ENCODE measurements at places on chromosomes 4 and X.

DNA sequence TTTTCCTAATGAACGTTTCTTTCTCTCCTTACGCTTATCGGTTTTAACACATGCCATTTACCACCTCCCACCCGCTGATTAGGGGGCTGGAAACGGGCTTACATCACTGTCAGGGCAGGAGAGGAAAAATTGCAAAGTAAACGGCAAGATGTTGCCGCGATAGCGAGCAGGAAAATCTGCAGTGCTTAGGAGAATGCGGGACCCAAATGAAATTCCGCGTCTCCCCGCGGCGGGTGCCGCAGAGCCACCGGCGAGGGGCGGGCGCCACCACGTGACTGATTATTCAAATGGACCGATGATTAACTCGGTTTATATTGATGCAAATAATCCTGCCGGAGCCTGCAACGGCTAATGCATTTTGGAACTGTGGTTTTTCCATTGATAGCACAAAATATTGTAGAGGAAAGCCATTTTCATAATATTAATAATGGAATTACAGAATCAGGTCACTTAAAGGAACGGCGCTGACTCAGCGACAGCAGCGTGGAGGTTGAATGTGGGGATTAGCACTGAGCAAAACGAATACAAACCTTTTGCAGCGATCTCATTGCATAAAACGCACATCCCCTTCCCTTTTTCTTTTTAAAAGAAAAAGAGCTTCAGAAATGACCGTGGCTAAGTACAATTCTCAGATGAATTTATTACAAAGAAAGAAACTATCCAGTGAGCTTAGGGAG is 224.2 kb downstream of the STIM2 start:
- no peak for DNase-seq

- no peak for DNase-seq
Measured at GRCh38 chr4:162871990-162872389, 294.7 kb downstream of the NAF1 start.

DNA sequence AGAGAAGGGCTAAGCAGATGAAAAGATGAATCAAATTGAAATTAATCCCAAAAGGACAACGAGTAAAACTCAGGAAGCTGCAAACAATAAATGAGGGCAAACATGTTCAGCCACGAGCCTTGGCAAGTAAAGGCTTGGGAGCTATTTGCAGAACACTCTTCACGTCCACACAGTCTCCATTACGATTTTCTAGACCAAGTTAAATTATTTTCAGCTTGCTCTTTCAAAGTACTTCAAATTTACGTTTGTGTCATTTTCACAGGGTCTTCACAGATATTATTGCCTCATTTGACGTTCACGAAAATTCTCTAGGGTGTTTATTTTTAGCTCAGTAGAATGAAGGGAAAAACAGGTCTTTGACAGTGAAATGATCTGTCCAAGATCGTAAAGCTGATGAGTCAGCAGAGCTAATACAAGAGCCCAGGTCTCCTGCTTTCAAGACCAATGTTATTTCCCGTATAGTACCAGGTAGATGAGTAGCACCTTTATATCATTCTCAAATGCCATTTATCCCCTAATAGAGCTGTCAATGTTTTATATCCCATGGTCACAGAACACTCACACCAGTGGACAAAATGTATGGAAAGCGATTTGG is 20.9 kb downstream of the KLB start:
- DNase-seq, result no peak

- DNase-seq, result no peak
Measured at GRCh38 chr4:167544391-167544790, 310.1 kb upstream of the SPOCK3 start.

DNA sequence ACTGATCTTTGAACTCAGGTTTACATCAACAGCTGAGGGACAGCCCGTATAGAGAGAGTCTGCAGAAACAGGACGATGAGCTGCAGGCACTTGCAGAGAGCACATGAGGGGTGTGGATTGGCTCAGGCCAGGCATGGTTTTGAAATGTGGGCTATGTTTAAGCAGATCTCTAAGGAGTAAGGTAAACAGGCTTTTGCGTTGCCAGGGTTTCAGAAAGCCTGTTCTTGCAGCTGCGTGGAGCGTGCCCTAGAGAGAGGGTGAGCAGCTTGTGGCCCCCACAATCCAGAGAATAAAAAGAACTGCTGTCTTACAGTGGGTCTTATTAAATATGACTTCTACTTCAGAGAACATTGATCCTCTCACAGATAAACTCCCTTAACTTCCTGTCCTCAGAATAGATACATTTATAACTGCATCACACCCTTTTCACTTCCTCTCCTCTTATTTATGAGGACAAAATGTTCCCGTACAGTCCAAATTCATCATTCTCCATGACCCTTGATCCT is 64.1 kb downstream of the TMA16 start:
- no peak for DNase-seq

GRCh38 chrX:644304-645281 is 14.0 kb downstream of the SHOX start:
- no peak for DNase-seq

DNA sequence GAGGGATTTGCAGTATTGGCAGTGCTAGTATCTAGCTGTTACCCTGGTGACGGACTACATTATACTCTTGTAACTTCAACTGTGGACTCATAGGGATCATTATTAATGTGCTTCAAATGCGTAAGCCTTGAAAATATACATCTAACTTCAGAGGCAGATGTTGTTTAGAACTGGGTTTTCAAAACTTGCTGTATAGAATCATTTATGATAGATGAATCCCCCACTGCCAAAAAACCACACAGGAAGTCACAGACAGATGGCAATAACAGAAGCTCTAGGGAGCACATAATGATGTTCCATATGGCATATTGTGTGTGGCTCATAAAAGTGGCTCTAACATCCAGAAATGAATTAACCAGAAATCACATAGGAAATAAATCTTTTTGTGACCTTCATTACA is 62.3 kb upstream of the RELL1 start:
- peak; percentile 93 for DNase-seq

- DNase-seq, result peak; percentile 3
Measured at GRCh38 chr4:136329042-136329662, 1203.1 kb downstream of the PCDH18 start.

GRCh38 chrX:133796282-133796681 is 189.1 kb downstream of the GPC3 start:
- DNase-seq, result no peak

DNA sequence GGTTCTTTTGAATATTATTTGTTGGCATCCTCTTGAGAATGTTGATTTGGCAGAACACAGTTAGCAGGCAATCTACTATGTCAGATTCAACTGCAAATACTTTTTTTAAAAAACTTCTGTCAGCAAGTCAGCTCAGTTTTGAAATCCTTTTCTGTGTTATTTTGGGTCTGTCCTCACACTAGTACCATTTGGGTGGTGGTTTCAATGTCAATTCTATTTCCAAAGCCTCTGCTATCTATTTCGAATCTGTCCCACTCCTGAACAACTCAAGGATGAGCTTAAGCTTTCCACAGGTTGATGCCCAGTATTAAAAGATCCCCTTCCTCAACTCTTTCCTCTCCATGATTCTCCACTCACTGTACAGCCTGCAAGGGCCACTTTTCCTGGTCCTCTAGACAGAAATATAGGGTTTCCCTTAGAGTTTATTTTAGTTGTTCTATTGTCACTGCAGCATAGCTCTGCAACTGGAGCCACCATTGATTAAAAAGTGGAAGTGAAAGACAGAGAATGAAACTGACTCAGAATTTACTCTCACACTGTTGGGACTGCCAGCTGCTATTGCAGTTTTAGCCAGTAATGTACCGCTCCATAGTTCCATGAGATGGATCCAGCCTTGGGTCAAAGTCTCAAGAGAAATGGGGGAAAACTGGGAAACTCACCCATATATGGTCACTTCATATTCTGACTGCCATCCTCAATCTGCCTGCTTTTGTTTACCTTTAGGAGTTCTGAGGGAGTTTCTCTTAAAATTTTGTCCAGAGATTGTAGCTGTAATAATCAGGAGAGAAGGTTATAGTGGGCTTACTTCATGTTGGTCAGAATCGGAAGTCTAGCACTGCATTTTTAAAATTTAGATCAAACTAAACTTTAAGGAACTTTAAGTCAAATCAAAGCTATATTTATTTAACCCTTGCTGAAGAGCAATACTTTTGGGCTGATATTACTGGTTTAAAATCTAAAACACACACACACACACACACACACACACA is 14.6 kb downstream of the HDX start:
- DNase-seq, result no peak

DNA sequence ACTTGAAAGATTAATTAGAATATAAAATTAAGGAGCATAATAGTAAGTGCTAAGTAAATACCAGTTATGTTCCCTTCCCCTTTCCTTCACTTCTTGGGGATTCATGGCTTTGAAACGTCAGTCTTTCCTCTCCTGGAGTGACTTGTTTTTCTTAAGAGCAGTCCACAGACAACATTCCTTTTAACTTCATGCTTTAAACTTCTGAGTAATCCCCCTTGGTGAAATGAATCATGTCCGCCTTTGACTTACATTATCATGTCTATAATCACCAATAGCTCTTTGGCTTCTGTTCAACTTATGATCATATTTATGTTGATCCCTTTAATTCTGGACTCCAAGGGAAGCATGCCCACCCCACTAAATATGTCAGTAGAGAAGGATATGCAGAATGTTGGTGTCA is 1012.1 kb upstream of the SLIT2 start:
- no peak for DNase-seq

GRCh38 chr4:94635177-94635576 is 122.6 kb upstream of the BMPR1B start:
- no peak for DNase-seq

DNA sequence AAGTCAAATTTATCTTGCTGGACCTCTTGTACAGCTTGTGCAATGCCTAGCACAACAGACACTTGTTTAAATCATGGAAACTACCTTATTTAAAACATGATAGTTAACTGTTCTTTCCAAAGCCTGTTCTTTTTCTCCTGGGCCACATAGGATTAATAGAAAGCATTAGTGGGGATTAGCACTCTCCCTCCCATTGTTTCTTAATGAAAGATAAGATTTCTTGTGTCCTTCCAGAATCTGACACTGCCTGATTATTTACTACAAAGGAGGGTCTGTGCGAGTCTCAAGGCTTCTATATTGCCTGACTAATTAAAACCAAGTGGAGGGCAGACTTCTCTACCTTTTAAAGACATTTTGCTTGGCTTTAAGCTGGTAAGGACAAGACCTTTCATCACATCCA is 8.5 kb upstream of the ELMOD2 start:
- DNase-seq, result no peak

DNA sequence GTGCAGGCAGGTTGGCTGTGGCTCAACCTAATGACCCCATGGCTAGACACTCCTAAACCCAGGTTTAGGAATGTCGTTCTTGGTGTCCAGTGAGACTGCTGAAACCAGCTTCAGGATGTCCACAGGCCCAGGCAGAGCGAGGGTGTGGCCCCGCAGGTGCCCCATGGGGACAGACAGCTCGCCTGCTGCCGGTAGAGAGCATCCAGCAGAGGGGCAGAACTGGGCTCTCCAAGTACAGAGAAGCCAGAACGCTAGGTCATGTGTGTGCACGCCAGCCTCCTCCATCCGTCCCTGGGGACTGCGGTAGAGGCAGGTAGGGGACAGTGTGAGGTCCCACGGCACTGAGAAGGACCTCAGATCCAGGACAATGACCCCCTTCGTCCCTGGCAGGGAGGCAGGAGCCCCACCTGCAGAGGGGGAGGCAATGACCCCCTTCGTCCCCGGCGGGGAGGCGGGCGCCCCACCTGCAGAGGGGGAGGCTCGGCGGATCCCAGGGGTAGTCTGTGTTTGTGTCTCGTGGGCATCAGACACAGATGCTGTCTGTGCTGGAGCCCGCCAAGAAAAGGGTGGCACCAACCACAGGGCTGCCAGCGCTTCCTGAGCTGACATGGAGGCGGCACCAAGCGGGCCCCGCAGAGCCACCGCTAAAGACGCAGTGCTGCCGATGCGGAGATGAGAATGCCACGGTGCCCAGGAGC is 118.4 kb downstream of the FAM53A start:
- DNase-seq, result no peak

GRCh38 chrX:39828971-39829370 is 268.8 kb downstream of the BCOR start:
- no peak for DNase-seq

GRCh38 chrX:117919755-117920154 is 196.9 kb downstream of the KLHL13 start:
- DNase-seq, result no peak

DNA sequence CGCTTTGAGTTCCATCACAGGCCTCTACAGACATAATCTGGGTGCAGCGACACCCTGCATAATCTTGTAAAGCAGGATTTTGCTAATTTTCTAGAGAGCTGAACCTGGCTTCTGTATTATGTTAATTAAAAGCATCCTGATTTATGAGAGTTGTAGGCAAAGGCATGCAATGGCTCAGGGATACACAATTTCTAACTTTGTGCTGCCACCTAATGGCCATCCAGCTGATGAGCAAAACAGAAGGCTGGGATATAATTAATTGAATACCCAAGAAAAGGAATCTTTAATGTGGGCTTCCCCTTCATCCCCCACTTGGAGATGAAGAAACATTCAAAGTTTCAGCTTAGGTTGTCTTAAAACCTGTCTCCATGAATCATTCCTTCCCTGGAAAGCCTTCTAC is 78.1 kb downstream of the BMP15 start:
- DNase-seq, result no peak

DNA sequence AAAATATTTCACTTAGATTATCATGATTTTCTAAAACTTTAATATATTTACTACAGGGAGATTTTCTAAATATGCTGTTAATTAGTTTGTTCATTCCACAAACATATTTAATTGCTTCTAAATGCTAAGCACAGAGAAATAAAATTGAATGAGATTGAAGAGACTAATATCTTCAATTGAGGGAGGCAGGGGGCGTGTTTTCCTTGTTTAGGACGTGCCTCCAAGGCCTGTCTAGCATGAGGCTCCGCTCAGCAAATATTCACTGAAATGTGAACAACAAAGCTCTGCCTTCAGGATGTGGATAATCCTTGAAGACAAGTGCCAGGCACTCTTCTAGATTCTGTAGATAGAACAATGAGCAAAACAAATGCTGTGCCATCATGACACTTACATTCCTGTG is 98.1 kb downstream of the TSPAN5 start:
- DNase-seq, result no peak

- no peak for DNase-seq
Measured at GRCh38 chr4:34566091-34566490, 1678.2 kb downstream of the ARAP2 start.

- DNase-seq, result no peak
Measured at GRCh38 chr4:13918991-13919441, 291.5 kb upstream of the BOD1L1 start.

- no peak for DNase-seq
Measured at GRCh38 chr4:74365761-74366160, 816 bp downstream of the EREG start.

DNA sequence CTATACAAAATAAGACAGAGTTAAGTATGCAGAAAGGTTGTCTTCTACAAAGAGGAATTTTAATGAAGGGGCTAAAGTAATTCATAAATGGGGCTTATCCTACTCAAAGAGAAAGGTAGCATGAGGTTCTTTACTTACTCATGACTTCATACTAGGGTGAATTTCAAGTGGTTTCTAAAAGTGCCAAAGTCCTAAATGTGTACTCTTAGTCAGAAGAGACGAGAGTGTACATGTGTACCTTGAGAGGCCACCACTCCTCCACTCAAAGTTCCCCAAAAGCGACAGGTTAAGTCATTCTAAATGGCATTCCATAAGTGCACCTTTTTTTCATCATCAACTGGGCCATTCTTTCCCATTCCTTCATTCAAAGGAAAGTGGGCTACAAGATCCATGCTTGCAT is 21.9 kb downstream of the EDA2R start:
- no peak for DNase-seq
